ENCODE measurements at places on chromosomes 3 and 15.

GRCh38 chr3:127992127-127992526 is 60.1 kb upstream of the SEC61A1 start:
- no peak for DNase-seq

GRCh38 chr3:16741103-16741758 is 136.0 kb upstream of the DAZL start:
- no peak for DNase-seq

- DNase-seq: no peak
These were observed 2.4 kb downstream of the GNL3 start for GRCh38 chr3:52688266-52688665.

- no peak for DNase-seq
These were observed 85.7 kb downstream of the ADAMTSL3 start for GRCh38 chr15:83739629-83740028.

- no peak for DNase-seq
These were observed 14.2 kb downstream of the CCNL1 start for GRCh38 chr3:157145606-157146322.

DNA sequence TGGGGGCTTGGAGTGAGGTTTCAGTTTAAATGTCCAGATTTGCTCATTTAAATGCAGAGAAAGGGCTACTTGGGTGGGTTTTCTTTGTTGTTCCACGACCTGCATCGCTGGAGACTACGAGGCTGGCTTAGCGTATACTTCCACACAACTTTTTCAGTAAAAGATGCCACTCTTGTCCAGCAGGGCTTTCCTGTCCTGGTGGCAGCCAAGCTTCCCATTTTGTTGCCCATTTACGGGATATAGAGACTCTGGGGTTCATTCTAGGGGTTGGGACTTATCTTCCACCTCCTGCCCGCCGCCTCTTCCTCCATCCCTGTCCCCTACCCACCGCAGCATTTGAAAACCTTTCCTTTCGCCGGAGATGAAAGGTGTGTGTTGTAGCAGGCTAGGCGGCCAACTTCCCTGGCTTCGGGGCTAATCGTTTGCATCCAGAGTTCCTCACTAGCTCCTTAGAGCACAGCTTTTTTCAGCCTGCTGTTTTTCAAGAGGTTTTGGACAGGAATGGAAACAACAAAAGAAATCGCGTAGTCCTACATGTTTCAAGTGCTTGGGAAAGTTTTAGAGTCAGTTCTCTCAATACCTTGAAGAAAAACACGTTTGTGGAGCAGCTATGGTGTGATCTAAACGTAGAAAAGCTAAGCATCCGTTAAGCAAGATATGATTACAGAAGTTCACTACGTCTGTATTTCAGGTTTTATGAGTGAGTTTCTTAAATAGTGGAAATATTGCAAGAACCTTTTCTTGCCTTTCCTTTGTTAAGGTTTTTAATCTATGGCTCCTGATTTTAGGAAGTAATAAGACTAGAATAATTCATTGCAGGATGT is 843 bp downstream of the CHRNA5 start:
- DNase-seq: no peak

- DNase-seq: no peak
These were observed 154.8 kb downstream of the SLC9A9 start for GRCh38 chr3:143693506-143693905.

DNA sequence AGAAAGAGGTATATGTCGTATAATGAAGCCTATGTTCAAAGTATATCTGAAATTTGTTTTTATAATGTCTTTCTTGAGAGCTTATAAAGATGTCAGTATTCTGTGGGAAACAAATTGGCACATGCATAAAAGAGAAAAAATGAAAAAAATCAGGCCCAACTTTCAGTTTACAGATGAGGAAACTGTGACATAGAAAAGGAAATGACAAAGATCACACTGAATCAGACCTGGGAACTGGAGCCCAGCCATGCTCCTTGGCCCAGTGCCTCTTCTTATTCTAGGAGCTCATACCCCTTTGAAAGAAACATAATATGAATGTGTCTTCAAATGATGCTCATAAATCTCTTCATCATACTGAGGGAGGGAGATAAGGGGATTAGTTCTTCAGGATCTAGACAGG is 48.4 kb downstream of the TMEM44 start:
- DNase-seq: no peak

- DNase-seq: no peak
These were observed 1020.5 kb downstream of the OTOL1 start for GRCh38 chr3:162517110-162517509.

DNA sequence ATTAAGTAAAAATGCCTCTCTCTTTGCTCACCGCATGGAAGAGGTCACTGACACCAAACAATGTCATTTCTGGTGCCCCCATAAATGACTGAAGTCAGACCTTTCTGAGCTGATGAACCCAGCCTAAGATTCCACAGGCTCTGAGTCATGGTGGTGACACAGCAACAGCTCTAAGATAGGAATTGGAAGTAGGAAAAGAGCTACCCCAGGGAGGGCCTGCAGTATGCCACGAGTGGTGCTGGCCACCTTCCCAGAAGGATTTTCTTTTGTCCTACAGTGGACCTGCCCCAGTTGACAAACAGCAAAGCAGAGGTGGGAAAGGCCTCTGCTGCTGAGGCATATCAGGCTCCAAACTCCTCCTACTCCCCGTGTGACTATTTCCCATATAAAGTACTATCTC is 208.1 kb downstream of the MINAR1 start:
- no peak for DNase-seq

GRCh38 chr3:197593046-197593380 is 37.2 kb upstream of the BDH1 start:
- no peak for DNase-seq

- no peak for DNase-seq
These were observed 760 bp downstream of the FANCI start for GRCh38 chr15:89244574-89244903.

GRCh38 chr3:24679429-24679828 is 184.8 kb upstream of the THRB start:
- DNase-seq: no peak

GRCh38 chr3:170631755-170632488 is 46.0 kb upstream of the SLC7A14 start:
- no peak for DNase-seq
